ENCODE measurements at places on chromosomes 4 and X.

GRCh38 chr4:23889391-23889790 is 456 bp downstream of the PPARGC1A start:
- no peak for DNase-seq

GRCh38 chr4:54082168-54082567 is 17.8 kb upstream of the CHIC2 start:
- DNase-seq: no peak

DNA sequence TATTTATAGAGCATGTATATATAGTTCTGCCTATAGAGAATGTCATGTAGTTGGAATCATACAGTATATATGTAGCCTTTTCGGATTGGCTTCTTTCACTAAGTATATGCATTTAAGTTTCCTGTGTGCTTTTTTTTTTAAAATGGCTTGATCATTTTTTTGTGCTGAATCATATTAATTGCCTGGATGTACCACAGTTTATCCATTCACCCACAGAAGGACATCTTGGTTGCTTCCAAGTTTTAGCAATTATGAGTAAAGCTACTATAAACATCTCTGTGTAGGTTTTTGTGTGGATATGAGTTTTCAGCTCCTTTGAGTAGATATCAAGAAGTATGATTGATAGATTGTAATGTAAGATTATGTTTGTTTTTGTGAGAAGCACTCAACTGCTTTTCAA is 23.8 kb downstream of the PTTG2 start:
- DNase-seq: no peak

GRCh38 chr4:15149839-15150592 is 147.7 kb downstream of the CPEB2 start:
- no peak for DNase-seq

DNA sequence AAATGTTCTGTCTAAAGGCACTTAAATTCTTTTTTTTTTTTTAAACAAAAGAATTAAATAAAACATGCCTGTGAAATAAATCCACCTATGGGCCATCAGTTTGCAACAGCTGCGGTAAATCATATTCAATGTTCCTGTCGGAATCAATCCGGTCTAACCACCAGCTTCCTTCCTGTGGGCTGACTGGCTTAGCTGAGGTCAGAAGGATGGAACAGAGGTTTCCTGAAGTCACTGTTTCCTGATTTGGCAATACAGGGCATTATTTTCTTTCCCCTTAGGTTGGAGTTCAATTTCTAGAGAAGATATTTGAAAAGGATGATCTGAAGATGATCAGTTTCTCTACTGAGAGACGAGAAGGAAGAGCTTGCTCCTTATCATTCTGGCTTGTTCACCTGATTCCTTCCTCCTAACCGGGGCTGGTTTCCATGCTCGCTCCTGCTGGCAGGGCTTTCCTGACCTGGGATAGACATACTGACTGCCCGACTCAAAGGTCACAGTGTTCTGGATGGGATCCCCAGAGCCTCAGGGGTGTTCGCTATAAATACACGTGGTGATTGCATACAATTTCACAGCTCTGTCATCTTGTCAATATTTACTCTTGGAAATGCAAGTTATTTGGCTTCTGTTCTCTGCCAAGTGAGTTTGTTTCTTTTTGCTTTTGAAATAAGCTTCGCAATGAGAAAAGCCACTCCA is 21.7 kb downstream of the PDLIM3 start:
- DNase-seq: no peak

DNA sequence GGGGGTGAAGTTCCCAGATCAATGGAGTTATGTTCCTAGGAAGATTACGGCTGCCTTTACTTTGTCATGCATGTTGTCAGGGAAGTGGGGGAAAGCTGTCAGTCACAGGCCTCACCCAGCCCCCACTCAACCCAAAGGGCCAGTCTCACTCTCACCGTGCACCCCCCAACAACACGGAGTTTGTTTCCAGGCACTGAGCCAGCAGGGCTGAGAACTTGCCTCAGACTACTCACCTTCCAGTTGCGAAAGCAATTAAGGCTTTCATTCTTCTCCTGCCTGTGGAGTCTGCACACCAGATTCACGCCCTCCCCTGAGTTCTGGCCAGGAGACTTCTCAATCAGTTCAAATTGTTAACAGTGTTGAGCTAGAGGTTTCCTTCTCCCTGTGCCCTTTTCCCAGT is 114.3 kb downstream of the SH3BGRL start:
- DNase-seq: no peak

DNA sequence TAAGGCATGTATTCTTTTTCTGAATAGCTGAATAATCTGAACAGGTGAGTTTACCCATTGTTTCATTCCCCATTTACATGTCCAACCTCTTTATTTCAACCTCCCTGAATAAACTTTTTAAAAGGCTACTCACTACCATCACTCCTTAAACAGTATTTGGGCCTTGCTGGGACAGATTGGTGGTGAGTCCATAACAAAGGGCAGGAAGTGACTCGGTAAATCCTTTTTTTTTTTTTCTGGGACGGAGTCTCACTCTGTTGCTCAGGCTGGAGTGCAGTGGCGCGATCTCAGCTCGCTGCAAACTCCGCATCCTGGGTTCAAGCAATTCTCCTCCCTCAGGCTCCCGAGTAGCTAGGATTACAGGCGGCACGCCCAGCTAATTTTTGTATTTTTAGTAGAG is 23.4 kb upstream of the SEC24B start:
- no peak for DNase-seq

GRCh38 chrX:48940404-48940955 is 16.9 kb downstream of the OTUD5 start:
- no peak for DNase-seq
